ENCODE measurements at places on chromosomes 3 and 15.

DNA sequence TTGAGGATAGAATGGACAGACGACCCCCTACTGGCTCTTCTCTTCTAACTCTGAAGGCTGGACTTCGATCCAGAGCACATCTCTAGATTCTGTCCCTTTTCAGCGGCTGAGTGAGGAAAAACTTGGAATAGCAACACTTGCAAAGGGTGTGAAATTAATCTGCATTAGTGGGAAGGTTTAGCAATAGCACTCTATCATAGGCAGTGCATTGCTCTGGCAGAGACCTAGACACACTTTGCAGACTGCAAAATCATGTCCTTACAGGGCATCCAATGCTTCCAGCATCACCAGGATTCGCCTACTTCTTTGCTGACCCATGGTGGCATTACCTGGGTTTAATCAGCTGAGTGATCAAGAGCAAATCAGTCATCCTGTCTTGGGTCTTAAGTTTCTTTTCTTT, 43.1 kb downstream of the DAPK2 start:
- DNase-seq, result no peak

GRCh38 chr15:25439369-25439836, 579 bp upstream of the UBE3A start:
- DNase-seq, result no peak

DNA sequence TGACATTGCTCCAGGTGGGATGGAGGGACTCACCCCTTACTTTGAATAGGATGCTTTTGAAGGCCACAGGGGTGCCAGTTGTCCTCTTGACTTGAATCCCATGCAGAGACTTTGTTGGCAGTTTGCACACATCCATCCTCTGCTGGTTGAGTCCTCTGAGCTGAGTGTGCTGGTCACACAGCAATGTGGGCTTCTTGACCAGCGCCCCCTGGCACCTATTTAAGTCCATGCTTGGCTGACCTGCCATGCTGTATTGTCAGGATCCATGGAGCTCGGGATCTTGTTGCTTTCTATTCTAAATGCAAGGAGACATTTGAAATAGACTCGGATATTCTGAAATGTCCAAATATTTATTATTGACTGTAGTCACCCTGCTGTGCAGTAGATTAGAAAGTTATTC, 19.8 kb downstream of the RAB7A start:
- DNase-seq, result no peak

- DNase-seq, result no peak
Measured at GRCh38 chr15:47401427-47401826, 315.9 kb upstream of the SEMA6D start.

DNA sequence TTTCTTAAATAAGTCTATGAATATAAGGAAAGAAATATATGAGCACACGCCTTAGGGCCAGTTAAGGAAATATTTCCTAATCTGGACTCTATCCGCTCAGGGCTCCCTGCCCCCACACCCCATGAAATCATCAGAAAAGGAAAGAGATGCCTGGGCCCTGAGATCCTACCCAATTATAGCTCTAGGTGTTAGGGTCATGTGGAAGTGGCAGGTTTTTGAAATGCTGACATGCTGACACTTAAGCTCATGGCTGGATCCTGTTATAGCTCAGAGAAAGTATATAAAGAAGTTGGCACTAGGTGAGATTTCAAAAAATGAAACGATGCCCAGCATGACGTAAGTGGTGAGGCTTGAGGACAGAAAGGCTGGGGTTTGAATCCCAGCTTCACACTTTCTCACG, 43.5 kb upstream of the AKAP13 start:
- no peak for DNase-seq

- DNase-seq, result no peak
Measured at GRCh38 chr3:30319713-30320112, 286.7 kb upstream of the TGFBR2 start.

DNA sequence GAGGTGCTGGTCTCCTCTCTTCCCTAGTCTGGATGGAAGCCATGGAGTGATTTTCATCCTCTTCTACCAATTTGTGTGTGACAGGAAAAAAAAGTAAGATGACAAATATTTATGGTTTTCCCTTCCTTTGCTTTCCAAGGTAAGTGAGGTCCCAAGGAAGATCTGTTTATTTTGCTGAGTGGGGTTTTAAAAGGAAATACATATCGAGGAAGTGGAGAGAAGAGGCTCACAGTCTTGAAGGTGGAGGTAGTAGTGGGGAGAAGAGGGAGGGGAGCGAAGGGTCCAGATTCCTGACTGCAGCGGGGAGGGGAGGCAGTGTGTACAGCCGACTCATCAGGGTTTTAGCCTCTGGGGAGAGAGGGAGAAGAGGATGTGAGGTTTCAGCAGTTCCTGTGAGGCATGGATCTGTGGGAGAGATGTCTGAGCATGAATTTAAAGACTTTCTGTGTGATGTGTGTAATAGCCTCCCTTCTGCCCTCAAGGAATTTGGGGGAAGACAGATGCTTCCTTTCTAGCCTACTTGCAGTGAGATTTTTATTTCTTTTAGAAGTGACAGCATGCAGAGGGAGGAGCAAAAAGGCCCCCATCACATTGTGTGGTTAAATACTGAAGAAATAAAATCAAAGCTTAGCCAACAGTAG, 272.4 kb downstream of the THRB start:
- DNase-seq, result no peak

DNA sequence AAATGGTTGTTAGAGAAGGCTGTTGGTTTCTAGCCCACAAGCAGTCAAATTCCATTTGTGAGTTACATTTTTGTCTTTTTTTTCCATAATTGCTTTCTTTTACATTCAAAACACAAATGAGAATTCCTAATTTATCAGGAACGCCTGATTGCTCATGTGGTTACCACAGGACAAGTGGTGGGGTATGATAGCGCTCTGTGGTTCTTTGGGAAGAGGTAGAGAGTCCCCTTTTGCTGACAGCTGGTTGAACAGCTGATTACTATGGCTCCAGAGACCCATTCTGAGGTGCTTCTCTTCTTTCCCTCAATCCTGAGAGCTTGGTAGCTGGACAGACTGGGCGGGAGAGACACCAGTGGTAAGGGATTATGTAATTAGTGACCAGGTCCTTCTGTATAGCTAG, 24.4 kb downstream of the CNOT10 start:
- DNase-seq, result no peak

DNA sequence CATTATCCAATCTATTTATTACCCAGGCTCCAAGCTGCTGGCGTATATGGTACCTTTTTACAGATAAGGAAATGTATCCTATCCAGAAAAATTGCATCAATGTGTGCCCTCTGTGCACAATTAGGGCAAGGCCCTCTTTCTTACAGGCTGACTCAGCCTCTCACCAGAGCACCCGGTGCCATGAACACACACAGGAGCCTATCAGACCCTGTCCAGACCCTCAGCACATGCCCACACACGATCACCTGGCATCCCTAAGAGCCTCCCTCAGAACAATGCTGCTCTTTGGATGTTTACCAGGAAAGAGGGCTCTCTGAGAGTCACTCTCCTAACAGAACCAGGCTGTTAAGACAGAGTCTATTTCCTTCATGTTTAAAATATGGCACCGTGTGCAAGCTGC, 460.0 kb upstream of the TBL1XR1 start:
- no peak for DNase-seq

- DNase-seq, result no peak
Measured at GRCh38 chr15:101359365-101359947, 64.4 kb upstream of the SNRPA1 start.

- no peak for DNase-seq
Measured at GRCh38 chr3:23809840-23810342, 4.1 kb downstream of the UBE2E1 start.

DNA sequence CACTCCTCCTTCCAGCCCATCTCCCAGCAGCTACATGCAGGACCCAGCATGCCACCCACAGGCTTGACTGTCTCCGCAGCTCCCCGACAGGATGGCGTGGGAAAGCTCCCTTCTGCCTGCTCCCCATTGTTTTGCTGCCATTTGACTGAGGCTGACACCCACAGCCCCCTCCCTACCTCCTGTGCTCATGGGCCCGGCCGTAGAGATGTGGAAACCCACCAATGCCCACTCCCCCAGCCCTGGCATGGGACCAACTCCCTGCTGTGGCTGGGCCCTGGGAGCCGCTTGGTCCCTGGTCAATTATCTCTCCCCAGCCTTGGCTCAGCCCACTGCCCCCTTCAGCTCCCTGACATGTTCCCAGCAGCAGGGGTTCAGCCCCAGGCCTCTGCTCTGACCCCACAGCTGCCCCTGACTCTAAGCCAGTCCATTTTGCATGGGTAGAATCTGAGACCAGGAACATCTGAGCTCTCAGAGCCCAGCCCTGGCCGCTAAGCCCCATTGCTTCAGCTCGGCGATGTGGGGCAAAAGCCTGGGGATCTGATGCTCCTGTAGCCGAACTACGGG, 8.2 kb downstream of the C3orf22 start:
- no peak for DNase-seq

DNA sequence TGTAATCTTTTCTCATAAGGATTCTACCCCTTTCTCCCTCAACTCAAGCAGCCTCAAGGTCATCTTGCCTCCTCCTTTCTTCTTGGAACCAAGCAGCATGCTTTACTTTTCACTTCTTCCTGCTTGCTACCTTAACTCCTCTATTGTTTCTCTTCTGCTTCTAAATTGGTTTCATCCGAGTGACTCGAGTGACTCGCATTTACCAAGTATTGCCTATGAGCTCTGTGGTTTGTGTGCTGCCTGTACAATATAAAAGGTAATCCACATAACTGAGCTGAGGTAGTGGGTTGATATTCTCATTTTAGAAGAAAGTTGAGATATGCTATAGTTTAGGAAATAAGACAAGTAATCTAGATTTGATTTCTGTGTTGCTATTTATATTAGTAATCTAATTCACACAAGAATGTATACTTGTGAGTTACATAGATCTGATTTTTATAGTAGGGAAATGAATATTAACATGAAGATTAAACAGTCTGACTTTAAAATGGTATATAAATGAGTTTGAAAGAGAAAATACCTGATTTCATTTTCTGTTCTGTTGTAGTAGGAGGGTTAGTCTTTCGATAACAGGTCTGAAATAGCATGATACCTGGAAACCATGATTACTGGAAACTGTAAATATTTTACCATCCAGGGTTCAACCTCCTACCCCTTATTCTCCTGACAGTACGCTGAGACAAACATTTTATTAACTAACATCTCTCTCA, 5.5 kb downstream of the HHLA2 start:
- DNase-seq, result no peak

DNA sequence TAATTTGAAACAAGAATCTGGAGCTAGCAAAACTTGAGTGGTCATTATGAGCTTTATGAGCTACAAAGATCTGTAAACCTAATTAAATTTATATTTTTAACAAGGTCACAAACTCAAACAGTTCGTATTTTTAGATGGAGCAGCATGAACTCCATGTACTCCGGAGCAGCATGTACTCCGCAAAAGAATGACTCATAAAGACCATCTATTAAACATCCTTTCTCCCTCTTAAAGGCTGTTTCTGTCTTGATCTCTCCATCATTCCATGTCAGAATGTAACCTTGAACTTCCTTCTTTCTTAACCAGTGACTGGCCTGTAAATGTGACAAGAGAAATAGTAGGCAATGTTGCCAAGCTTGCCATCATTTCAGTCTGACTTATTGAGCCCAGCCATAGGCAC, 696.9 kb downstream of the ZNF385D start:
- no peak for DNase-seq

GRCh38 chr3:133895208-133896001, at the start of gene RAB6B:
TSS of gene RAB6B (minus strand) at chr3:133895882. CDS start at chr3:133895466, 416 bp downstream.
- DNase-seq, result no peak

GRCh38 chr15:31069360-31070000, 32.0 kb downstream of the TRPM1 start:
- no peak for DNase-seq

- DNase-seq, result no peak
Measured at GRCh38 chr3:155908086-155908485, 37.6 kb downstream of the GMPS start.

DNA sequence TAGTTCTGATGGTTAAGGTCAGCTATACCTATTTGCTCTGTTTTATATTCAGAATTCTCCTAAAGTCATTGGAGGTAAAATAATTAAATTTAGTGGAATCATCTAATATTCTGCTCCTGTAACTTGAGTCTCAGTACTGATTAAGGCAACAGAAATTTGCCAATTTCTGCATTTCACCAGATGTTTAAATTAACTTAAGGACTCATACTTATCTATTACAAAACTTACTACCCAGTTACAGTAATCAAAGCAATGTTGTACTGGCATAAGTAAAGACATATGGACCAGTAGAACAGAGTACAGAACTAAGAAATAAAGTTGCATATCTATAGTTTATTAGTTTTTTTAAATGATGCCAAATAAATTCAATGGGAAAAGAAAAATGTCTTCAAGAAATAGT, 1043.8 kb downstream of the OTOL1 start:
- no peak for DNase-seq

- DNase-seq, result no peak
Measured at GRCh38 chr3:165797551-165797950, 39.7 kb downstream of the BCHE start.

DNA sequence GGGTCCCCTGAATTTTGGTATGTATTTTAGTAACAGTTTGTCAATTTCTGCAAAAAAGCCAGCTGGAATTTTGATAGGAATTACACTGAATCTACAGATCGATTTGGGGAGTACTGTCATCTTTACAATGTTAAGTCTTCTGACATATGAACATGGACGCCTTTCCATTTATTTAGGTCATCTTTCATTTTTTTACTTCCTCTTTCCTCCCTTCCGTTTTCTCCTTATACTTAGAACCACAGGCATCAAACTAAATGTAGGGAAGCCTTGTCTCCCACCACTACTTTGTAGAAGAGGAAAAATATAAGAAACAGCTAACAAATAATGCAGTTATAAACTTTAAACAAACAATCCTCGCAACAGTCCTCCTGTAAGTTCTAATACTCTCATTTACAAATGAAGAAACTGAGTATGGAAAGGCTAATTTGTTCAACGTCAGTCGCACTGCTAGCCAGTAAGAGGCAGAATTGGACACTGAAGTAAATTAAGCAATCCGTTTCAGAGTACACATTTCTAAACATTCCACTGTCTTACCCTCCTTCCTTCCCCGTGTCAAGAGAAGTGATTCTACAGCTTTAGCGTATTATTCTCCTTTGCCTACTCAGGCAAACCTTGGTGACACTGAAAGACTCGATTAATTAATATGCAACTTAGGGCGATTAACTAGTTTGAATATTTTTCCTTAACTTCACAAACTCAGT, 25.6 kb downstream of the RHOA start:
- no peak for DNase-seq

DNA sequence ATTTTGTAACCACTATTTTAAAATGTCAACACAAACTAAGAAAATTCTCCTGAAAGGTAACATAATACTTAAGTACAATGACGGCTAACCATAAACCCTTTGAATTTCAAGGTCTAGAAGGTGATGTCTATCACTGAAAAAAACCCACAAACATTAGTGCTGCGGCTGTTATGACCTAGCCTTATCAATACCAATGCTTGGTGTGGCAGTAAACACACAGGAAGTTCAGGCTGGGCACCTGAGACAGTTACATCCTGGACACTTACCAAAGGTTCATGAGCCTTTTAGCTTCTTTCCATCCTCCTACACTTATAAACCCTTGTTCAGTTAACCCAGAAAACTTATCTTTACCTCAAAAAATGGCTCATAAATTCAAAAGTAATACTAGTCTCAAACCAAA, 5.8 kb downstream of the HSPBAP1 start:
- no peak for DNase-seq
